ENCODE measurements at places on chromosomes 3 and 15.
A peak's percentile ranks its signal among the peaks of the same experiment; 100 is the strongest.

DNA sequence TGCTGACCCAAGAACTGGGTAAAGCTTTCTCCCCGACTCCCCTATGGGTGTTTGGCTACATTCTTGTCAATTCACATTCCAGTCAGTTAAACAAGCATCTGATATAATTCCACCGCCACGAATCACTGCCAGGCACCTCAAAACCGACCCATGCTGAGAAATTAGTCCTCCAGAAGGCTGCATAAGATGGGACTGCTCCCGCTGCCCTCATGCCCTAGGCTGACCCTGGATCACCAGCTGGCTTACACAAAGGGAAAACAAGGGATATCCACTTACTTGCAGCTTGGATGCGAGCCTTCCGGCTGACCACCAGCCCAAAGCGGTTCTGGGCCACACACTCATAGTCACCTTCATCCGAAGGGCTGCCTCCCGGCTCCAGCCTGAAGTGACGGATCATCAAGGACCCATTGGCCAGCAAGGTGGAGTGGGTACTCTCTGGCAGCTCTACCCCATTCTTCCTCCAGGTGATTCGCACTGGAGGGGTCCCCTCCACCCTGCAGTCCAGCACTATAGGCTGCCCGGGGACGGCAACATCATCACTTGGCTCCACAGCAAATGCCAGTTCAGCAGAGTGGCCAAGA, 2.9 kb downstream of the IGDCC3 start:
- DNase-seq = no peak

DNA sequence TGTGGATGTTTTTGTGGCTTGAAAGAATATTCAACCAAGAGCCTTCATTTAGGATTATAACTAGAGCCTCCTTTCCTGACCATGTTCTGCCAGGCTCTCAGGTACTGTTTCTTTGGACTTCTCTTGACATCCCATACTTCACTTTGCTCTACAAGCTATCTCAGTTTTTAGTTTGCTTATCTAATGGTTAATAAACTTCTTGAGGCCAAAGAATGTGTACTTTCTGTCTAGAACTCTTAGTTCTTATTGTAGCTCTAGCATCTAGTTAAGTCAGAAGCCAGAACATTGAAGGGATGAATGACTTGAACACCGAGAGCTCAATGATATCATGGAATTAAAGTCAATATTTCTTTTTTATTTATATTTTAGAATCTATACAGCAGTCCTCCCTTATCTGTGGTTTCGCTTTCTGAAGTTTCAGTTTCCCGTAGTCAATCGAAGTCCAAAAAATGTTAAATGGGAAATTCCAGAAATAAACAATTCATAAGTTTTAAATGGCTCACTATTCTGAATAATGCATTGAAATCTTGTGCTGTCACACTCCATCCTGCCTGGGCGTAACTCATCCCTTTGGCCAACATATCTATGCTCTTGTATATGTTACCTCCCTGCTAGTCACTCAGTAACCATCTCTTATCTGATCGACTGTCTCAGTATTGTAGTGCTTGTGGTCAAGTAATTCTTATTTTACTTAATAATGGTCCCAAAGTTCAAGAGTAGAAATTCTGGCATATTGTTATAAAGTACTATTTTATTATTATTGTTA, 368.6 kb upstream of the RBMS3 start:
- DNase-seq = no peak

- DNase-seq = no peak
These were observed 134.4 kb upstream of the ROBO1 start for GRCh38 chr3:79902151-79902550.

DNA sequence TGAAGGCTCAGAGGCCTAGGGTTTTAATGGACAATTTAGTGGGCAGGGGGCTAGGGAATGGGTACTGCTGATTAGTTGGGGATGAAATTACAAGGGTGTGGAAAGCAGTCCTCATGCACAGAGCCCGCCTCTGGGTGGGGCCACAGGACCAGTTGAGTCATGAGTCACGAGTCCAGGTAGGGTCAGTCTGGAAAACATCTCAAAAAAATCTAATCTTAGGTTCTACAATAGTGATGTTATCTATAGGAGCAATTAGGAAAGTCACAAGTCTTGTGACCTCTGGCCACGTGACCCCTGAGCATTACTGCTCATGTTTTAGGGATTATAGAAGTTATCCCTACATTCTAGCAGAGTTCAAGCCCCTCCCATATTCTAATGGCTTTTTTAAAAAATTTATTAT, 18.6 kb upstream of the IREB2 start:
- DNase-seq = no peak

DNA sequence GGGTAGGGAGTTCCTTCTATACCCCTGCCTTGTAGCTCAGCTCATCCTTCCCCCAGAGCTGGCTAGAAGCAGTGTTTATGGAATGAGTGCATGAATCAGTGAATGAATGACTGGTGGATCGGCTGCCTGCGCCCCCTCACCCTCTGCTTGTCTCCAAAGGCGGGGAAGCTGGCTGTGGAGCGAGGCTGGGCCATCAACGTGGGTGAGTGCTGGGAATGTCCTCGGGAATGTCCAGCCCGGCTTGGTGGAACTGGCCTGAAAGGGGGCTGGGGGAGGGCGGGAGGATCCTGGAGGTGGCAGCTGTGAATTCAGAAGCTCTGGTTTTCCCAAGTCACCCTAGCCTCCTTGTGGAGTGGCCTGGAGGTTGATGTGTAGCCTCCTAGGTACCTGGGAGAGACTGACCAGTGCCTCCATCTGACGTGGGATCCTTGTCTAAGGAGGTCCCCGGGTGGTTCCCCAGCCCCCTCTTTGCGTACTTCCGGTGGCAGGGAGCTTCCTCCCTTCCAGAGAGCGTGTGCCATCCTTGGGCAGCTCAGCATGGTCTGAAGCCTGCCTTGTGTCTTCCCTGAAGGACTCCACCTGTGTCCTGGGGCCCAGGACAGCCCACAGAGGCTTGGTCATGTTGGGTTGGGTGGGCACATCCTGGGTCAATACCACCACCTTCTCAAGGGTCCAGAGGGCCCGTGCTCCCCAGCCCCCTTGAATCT, 18.4 kb downstream of the HDAC11 start:
- DNase-seq = no peak

- no peak for DNase-seq
These were observed 108.9 kb upstream of the UBE2E1 start for GRCh38 chr3:23696842-23697241.

DNA sequence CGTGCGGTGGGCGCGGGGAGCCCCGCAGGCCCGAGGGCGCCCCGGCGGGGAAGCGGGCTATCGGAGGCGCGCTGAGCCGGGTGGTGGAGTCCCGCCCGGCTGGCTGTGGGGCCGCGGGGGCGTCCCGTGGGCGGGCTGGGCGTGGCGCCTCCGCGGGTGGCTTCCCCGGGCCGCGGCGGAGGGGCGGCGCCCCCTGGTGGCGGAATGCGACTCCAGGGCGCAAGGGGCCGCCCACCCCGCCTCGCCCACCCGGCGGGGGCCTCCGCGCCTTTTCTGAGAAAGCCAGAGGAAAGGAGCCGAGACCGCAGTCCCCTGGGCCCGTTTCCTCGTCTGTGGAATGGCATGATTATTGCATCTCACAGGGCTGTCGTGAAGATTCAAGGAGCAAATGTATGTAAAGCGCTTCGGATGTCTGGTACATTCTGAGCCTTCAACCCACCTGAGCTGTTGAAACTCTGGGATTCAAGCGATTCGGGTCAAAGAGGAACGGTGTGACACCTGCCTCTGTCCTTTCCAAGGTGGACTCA, 31.9 kb upstream of the RAB6B start:
- no peak for DNase-seq

GRCh38 chr3:73555076-73555475, 69.7 kb downstream of the PDZRN3 start:
- no peak for DNase-seq

- DNase-seq = no peak
These were observed 234.6 kb downstream of the NAALADL2 start for GRCh38 chr3:175093748-175094147.

GRCh38 chr3:79041621-79042020, 726.2 kb downstream of the ROBO1 start:
- DNase-seq = no peak

DNA sequence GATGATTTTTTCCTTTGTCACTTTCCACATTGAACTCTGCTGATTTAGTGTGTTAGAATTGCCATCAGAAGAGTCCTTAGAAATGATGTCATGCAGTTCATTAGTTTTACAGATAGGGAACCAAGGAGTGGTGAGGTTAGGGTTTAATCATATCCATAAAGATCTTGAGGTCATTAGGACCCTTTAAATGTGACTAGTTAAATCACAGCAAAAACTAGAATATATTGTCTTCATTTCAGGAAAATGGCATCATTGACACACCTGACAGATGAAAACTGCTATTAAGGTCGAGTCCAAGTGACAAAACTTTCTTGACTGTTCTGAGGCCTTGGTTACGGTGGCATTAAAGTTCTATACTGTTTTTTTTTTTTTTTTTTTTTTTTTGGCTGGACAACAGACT, 50.5 kb downstream of the MBNL1 start:
- DNase-seq = no peak

DNA sequence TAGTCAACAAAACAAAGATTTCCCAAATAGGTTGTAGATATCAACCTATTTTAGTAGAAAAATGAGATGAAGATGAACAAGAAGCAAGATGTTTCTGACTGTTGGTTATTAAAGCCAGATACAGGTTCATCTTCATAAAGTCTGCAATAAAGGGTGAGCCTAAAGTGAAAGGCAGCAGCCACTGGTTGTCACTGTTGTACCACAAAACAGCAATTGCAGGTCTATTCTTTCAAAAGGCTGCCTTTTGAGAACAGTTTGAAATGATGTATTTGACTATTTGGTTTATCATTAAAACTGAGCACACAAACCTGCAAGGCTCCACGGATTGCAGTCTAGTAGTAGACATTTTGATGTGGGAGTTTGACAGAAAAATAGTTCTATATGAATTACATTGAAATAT, 543.4 kb downstream of the GBE1 start:
- no peak for DNase-seq

- no peak for DNase-seq
These were observed 777 bp downstream of the GPR160 start for GRCh38 chr3:170038434-170039110.

DNA sequence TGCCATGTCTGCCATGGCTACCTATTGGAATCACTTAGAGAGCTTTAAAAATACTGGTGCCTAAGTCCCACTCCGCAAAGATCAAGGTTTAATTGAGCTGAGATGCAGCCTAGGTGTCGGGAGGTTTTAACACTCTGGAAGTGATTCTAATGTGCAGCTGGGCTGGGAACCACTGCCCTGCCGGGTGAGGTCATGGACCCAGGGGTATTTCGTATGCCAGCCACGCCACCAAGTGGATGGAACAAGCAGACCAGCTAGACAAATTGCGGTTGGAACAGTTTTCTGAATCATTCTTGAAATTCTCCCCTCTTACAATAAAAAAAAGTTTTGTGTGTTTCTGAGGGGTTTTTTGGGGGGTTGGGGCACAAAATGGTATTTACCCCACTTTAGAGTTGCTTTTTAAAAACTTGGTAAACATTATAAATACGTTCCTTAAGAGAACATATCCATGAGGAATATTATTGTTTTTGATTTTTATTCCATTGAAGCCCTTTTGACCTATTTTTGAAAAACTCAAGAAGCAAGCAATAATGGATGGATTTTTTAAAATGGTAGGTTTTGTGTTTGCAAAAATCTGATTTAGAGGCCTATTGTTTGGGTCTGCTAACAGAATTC, 66.2 kb upstream of the CSTA start:
- no peak for DNase-seq

DNA sequence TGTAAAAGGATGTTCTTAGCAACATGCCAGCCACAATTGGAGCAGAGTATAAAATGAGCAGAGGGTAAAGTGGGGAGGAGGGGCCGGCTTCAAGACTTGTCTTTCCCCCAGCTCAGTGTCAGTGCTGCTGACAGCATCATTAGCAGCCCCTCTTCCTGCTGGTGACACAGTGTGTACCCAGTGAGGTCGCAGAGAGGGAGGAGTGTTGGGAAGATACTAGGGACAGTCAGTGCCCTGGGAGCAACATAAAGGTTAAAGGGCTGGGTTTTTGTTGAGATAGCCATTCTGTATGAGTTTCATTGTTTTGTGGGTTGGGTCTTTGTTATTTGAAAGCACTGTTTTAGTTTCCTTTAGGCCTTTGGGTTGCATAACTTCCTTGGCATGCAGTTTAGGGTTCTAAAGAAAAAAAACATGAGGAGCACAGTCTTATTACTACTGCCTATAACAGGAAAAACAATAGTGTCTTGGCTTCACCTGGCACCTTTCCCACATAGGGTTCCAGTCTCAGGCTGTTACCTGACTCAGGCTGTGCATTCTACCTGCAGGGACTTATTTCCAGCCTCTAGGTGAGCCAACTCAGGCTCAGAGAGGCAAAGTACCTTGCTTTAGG, 94.1 kb upstream of the SKOR1 start:
- no peak for DNase-seq

GRCh38 chr15:73240866-73241499, 127.8 kb downstream of the HCN4 start:
- peak; percentile 53 for DNase-seq

- no peak for DNase-seq
These were observed 15.2 kb downstream of the MCM2 start for GRCh38 chr3:127613406-127613805.

- DNase-seq = no peak
These were observed 5.9 kb upstream of the ITPKA start for GRCh38 chr15:41487802-41488201.

DNA sequence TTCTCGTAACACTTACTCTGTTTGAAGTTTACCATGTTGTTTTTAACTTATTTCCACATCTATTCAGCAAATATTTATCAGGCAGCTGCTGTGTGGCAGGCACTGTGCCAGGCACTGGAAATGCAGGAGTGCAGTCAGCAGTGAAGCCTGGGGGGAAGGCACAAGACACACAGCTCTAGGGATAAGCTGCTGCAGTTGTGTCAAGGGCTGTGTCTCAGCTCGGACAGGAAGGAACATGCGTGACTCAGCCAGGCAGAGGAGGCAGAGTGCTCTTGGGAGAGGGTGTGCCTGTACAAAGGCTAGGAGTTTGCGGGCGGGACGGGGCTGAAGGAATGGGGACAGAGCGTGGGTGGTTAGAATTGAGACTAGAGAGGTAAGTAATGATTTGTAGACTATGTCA, 24.7 kb downstream of the LYSMD4 start:
- DNase-seq = no peak

DNA sequence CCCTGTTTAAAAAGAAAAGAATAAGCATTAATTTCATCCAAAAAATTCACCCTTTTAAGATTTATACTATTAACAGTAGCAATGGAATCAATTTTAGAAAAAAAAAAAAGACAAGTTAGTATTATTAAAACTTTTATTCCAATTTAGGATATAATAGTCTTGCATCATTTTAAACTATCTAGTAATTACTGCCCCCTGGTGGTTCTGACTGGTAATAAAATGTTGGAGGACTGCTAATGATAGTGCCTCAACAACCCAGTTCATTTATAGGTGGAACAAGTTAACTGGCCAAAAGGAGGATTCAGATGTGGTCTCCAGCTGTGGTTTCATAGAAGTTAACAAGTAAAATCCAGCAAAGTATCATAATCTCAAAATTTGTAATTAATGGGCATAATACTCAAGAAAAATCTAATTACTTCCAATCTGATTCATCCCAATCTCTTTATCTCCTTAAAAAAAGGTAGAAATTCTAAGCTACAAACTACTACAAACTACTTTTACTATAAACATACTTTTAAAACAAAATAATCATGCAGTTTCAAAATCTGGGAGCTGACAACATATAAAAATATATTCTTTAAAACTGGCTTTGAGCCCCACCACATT, 30.7 kb upstream of the WDR49 start:
- DNase-seq = no peak

Measured in cerebellar nuclear complex (tissue), 1 donor.